ENCODE measurements at places on chromosomes 2 and 18.

DNA sequence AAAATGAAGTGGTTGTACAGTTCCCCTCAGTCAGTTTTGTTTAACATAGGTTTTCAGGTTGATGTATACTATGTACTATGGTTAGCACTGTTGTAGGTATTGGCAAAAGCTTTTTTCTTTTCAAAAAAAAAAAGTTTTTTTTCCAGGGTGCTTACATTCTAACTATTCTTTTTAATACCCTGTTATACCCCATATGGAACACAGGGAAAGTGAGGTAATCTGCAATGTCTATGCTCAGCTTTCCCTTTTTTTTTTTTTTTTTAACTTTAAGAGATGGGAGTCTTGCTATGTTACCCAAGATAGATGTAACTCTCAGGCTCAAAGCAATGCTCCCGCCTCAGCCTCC, 590 bp upstream of the CCDC138 start:
- no peak for DNase-seq

GRCh38 chr2:69796174-69796573, 33.3 kb upstream of the GMCL1 start:
- no peak for DNase-seq

DNA sequence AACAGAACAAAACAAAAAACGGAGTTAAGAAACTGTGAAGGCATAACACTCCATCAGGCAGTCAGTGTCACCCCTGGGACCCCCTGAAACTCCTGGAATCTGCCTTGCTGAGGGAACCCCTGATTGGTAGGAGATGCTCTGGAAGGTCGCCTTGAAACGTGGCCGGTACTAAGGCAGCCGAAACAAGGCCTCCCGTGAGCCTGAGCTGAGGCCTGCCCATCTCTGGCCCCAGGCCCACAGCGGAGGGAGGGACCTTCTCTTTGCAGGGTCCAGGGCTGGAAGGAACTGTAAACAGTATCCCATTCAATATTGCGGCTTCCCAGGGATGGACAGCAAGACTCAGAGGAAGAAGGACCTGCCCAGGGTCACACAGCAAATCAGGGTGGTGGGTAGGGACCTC, 155.7 kb downstream of the INHBB start:
- no peak for DNase-seq

DNA sequence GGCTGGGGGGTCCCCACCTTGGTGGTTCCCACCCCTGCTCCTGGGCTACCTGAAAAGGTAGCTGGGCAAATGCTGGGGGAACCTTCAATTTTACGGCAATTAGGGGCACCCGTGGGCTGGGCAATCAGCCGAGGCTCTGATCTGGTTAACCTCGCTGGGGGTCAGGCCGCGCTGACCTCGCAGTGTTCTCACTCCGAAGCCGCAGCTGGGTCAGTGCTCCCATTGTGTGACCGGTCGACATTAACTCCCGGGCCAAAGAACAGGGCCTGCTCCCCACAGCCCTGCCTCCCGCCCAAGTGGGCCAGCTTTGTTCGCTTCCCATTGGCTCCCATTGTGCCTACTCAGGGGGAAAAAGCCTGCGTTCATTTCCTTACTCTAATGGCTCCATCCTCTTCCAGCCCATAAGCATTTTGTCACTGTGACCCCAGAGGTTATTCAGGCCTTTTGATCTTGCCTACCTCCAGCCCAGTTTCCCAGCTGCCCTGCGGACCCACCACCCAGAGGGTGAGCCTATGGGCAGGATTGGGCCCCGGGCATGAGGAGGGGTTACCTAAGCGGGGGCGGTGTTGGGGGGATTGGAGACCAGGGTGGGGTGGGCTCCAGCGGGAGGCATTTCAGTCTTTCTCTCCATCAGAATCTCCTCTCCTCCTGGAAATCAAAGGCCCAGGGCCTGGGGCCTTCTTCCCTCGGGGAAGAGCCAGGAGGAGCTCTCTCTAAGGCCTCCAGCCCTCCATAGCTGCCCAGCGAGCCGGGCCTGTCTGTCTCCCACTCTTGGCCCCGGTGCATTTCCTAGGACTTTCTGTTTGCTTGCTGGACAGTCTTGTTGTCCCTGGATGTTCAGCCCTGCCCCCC, 90.1 kb downstream of the MYCN start:
- DNase-seq: no peak

GRCh38 chr2:206218156-206218555, 56.3 kb upstream of the ZDBF2 start:
- no peak for DNase-seq

- no peak for DNase-seq
Measured at GRCh38 chr2:113184531-113185230, 10.9 kb downstream of the PSD4 start.

- no peak for DNase-seq
Measured at GRCh38 chr2:127703282-127703681, 2.0 kb downstream of the SFT2D3 start.

DNA sequence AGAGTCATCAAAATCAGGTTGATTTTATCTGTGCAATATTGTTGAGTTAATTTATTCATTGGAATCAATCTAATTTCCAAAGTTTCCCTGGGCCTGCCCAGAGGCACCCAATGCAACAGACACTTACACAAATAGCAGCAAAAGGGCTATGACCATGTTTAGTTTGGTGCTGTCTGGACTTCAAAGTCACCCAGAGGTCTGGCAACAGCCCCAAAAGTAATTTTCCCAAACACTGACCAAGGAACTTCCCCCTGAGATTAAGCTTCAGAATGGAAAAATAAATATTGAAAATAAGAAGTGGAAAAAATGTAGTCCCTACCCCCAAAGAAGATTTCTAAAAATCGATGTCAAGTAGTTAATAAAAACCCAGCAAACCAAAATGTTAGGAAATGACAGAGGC, 70.9 kb upstream of the RNF152 start:
- DNase-seq: no peak

- no peak for DNase-seq
Measured at GRCh38 chr2:71704131-71704561, 250.8 kb downstream of the DYSF start.

- no peak for DNase-seq
Measured at GRCh38 chr2:24509425-24509824, 18.4 kb downstream of the NCOA1 start.

DNA sequence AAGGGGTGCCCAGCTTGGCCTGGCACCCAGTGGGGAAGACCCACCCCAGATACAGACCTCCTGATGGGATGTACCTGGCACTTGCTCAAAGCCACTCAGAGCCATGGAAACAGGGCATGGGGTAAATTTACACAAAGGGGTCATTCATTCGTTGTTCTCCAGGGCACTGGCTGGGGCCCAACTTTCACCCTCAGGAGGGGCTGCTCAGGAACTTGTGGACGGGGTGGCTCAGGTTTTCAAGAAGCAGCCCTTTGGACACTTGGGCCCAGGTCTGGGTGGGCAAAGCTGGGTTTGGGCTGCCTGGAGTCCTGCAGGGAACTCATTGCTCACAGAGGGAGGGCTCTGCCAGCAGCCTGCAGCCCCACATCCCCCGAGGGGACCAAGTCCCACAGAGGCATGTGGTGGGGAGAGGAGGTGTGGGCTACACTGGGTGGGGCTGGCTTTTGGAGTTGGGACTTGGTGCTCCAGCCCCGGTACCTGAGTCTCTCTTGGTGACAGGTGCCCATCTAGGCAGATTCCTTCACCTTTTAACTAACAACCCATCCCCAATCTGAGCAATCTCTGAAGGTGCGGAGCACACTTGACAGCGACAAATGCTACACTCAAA, 172.3 kb downstream of the CELF4 start:
- peak; percentile 49 for DNase-seq

GRCh38 chr2:67945056-67945455, 117.7 kb downstream of the C1D start:
- DNase-seq: no peak

DNA sequence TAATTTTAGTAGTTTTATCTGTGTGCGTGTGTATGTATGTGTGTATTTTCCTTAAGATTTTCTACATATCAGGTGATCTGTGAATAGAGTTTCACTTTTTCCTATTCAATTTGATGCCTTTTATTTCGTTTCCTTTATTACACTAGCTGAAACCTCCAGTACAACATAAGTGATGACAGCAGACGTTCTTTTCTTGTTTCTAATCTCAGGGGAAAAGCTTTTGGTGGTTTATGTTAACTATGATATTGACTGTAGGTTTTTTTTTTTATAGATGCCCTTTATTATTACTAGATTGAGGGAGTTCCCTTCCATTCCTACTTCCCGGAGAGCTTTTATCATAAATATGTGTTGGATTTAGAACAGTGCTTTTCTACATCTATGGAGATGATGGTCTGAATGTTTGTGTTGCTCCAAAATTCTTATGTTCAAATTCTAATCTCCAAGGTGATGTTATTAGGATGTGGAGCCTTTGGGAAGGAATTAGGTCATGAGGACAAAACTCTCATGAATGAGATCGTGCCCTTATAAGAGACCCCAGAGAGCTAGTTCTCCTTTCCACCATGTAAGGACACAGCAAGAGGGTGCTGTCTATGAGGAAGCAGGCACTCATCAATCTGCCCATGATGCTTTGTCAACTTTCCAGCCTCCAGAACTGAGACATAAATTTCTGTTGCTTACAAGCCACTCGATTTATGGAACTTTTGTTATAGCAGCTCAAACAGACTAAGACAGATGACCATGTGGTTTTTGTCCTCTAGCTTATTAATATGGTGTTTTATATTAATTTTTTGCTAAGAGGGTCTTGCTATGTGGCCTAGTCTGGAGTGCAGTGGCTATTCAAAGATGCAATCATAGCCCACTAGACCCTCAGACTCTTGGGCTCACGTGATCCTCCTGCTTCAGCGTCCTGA, 5.9 kb upstream of the RHBDD1 start:
- no peak for DNase-seq

- no peak for DNase-seq
Measured at GRCh38 chr18:78228974-78229373, 750.6 kb upstream of the SALL3 start.

- DNase-seq: no peak
Measured at GRCh38 chr18:23188068-23188760, 52.9 kb downstream of the CABLES1 start.

GRCh38 chr2:236687296-236687965, 117.8 kb downstream of the ACKR3 start:
- peak; percentile 28 for DNase-seq

DNA sequence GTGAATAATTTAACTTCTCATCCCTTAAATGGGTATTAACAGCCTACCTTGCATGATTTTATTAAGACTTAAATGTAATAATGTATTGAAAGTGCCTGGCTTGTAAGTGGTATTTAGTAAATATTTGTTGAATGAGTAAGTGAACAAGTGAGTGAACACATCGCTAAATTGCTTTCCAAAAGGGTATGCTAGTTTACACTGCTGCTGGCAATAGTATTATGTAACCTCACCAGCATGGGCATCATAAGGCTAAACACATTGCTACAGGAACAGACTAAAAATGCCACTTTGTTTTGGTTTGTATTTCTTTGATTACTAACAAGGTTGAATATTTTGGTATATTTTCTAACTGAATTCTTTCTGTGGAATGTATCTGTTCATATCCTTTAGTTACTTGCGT, 9.8 kb downstream of the WDR43 start:
- no peak for DNase-seq

DNA sequence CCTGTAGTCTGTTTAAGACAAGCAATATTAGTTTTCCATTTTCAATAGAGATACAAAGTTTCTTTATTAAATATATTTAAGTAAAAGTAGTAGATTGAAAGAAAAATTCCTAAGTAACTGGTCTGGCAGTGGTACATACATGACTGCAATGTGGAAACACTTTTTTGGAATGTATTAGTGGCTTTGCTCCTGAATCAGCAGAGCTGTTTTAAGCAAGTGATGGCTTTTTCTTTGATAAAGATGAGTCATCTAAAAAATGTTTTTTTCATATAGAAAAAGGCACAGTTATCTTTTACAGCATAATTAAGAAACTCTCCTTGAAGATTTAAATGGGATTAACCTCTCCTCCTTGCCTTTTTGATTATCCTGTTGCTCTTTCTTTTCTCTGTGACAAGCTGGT, 34.9 kb downstream of the KDM3A start:
- no peak for DNase-seq

- no peak for DNase-seq
Measured at GRCh38 chr2:62197925-62198633, 2.2 kb downstream of the B3GNT2 start.

DNA sequence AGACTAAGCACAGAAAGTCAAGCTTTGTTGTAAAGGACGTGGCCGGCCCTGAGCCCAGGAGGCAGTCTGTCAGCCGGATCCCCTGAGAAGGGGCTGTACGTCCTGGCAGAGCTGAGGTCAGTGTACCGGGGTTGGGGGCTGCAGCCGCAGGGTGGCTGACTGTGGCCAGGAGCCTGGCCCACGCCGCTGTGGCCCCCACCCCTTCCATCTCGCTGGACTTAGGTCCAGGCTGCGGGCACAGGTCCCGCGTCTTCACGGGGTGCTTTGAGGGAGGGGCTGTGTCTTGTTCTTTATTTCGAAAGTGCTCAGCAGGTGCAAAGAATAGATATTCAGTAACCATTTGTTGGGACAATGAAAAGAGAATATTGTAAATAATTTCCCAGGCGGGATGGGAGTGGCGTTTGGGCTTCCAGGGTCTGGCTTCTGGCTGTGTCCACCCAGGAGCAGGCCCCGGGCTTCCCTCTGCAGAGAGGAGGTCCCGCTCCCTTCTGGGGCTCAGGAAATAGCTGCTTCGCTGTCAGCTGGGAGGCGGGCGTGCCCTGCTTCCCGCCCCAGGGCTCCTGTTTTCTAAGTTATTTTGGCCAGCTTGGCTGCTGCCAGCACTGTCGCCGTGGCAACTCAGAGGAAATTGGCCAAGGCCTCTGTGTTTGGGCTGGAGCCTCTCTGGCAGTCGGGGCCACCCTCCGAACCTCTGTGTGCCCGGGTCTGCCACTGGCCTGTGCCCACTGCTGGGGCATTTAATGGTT, 7.4 kb downstream of the NFATC1 start:
- no peak for DNase-seq

- DNase-seq: no peak
Measured at GRCh38 chr2:231280846-231281245, 82.4 kb downstream of the ARMC9 start.

GRCh38 chr2:238113611-238114010, 13.5 kb downstream of the ESPNL start:
- no peak for DNase-seq

GRCh38 chr2:67013821-67014220, 383.3 kb upstream of the ETAA1 start:
- DNase-seq: no peak

Measured in spinal cord (tissue), 10 donors.